Stimulated activated CD4-positive, alpha-beta T cell treated with anti-CD3 and anti-CD28 coated beads, Interleukin-12 subunit alpha, Interleukin-12 subunit beta, amount 100 ng/mL, for 4 hours (primary cell): ENCODE measurements at places on chromosomes 1 and 21.

GRCh38 chr1:28314547-28314941 is 14.3 kb upstream of the MED18 start:
- DNase-seq = no peak

DNA sequence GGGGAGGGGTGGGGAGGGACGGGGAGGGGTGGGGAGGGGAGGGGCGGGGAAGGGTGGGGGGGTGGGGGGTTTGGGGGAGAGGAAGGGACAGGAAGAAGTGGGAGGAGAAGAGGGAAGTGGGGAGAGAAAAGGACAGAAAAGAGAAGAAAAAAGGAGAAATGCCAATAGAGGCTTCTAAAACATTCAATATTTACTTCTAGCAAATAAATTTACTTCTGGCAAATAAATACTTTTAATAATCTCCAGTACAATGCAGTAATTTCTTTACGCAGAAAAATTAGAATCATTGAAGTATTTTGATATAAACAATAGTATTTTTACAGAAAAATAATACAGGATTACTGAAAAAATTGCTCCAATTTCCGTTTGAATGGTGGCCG is 9.4 kb upstream of the GPR161 start:
- no peak for DNase-seq

GRCh38 chr1:27603309-27603680 is 649 bp downstream of the AHDC1 start:
- DNase-seq = no peak

- DNase-seq = no peak
These were observed 500.7 kb upstream of the NFIA start for GRCh38 chr1:60581455-60582220.

GRCh38 chr1:222048094-222048595 is 306.3 kb upstream of the DUSP10 start:
- no peak for DNase-seq

DNA sequence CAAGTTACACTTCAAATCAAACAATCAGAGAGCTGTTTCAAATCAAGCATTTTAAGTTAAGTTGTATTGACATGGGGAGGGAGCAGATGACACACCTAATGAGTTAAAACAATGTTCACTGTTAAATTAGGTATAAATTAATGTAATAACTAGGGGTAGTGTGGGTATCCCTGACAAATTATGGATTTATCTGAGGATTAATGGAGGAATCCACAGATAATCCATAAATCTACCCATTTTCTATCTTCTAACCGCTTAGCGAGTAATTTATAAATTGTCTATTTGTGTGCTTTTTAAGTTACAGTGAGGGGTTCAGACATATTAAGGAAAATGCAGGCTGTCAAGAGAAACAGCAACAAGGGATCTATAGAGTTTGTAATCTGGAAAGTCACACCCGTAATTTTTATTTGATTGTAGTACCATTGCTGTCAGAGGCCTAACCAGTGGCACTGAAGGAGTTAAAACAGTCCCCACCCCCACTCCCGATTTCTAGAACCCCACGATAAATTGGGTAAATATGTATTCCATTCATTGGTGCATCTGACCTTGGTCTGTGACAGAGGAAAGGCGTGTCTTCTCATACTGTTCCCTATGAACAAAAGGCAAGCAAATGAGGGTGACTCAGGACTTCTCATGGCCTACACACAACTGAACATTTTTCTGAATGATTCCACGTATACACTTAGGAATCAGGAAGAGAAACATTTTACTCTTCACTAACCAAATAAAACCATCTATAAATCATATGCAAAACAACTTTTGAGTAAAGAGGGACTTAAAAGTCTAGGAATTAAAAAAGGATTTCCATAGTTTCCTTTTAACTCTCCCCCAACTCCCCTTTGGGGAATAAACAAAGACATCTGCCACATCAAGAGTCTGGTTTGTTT is 7.4 kb downstream of the IRF2BP2 start:
- no peak for DNase-seq

GRCh38 chr1:238779716-238780115 is 606.7 kb upstream of the CHRM3 start:
- DNase-seq = no peak

DNA sequence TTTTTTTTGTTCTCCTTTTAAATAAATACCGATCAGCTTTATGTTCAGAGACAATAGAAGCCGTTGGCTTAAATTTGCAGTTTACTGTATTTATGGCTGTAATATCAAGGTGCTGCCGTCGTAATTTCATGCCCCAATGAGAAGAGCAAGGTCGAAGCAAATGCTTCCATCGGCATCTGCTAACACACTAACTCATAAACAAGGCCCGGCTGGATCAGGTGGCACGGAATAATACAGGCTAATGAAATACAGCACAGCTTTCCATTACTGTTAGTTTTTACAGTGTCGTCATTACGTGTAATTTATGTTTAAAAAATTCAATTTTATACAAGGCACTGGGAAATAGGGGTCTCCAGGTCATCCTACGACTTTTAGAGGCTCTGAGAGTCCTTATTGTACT is 119.0 kb downstream of the PEX14 start:
- DNase-seq = no peak

- DNase-seq = no peak
These were observed 155.8 kb downstream of the NTMT2 start for GRCh38 chr1:170301596-170301995.

DNA sequence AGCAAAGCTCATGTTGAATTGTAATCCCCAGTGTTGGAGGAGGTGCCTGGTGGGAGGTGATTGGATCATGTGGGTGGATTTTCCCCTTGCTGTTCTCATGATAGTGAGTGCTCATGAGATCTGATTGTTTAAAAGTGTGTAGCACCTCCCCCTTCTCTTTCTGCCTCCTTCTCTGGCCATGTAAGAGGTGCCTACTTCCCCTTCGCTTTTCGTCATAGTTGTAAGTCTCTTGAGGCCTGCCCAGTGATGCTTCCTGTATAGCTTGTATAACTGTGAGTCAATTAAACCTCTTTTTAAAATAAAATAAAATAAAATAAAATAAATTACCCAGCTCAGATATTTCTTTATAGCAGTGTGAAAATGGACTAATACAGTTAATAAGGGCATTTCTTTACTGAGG is 1025.7 kb downstream of the PLA2G4A start:
- no peak for DNase-seq

- DNase-seq = no peak
These were observed 113.1 kb upstream of the RGS18 start for GRCh38 chr1:192045131-192045530.

GRCh38 chr1:109630081-109630897 is 10.7 kb downstream of the AMPD2 start:
- peak; percentile 49 for DNase-seq

DNA sequence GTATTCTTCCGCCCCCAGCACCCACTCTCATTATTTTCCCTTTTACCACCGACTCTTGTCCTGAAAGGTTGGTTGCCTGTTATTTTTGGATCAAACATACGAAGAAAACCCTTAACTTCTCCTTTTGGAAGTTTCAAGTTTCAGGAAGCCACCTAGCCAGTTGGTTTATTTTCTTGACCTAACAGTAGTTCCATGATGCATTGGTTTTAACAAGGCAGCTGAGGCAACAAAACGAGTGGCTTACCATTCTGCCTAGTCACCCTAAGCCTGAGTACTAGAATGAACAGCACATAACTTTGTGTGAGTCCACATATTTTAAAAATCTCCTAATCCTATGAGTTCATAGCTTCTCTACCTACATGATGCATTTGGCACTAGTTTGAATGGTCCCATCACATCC is 28.9 kb downstream of the OLFM3 start:
- DNase-seq = no peak

GRCh38 chr1:214009423-214010196 is 21.8 kb downstream of the PROX1 start:
- DNase-seq = no peak

DNA sequence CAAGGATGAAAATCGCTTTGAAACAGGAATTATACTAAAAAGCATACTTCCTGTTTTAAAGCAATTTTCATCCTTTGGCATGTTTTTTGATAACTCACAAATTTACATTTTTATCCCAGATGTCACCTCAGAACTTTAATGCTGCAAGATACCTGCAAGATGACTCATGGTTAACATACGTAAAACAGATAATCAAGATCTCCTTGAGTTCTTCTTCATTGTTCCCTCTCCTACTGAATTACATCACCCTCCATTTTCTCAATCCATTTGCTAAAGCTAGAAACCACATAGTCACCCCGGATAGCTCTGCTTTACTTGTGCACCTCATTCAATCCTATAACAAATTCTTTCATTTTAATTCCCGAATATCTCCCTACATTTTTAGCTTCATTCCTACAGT is 1114.2 kb downstream of the PLA2G4A start:
- DNase-seq = no peak

- no peak for DNase-seq
These were observed 6.4 kb downstream of the CLCA2 start for GRCh38 chr1:86430376-86430775.

DNA sequence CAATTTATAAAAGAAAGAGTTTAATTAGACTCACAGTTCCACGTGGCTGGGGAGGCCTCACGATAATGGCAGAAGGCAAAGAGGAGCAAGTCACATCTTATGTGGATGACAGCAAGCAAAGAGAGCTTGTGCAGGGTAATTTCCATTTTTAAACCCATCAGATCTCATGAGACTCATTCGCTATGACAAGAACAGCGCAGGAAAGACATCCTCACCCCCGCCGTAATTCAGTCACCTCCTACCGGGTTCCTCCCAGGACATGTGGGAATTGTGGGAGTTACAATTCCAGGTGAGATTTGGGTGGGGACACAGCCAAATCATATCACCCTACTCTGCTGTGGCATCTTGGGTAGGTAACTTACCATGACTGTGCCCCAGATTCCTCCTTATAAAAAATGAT is 79.8 kb downstream of the AK5 start:
- no peak for DNase-seq

DNA sequence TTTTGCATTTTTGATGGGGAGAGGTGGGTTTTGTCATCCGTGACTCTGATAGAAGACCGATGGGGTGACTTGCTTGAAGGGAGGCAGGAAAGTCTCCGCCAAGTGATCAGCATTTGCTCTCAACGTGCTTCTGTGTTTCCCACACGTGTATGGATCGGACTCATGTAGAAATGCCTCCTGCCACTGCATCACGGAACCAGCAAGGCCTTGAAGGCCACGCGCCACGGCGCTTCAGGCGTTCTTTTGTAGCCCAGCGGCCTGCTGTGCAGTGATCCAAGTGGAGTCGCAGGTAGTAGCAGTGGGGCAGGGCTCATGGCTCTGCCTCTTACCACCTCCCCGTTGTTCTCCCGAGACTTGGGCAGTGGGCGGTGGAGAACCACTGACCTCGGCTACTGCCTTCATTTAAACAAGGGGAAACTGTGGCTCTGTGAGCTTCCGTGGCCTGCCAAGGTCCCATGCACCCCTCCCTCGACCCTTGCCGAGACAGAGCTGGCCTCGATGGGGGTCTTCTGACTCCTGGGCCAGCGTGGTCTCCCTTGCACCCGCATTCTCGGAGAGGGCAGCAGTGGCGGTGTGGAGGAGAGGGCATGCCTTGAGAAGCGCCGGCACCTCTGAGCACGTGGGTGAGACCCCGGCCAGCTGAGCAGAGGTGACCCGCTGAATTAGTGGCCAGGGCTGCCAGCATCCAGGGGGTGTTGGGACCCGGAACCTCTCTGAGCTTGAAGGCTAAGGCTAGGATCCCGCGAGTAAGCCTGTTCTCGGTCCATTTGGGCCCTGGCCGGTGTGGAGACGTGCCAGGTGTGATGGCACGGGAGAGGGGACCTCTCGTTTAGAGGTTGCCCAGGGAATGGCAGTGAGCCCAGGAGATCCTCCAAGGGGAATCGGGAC is 46.1 kb upstream of the ABCG1 start:
- no peak for DNase-seq

DNA sequence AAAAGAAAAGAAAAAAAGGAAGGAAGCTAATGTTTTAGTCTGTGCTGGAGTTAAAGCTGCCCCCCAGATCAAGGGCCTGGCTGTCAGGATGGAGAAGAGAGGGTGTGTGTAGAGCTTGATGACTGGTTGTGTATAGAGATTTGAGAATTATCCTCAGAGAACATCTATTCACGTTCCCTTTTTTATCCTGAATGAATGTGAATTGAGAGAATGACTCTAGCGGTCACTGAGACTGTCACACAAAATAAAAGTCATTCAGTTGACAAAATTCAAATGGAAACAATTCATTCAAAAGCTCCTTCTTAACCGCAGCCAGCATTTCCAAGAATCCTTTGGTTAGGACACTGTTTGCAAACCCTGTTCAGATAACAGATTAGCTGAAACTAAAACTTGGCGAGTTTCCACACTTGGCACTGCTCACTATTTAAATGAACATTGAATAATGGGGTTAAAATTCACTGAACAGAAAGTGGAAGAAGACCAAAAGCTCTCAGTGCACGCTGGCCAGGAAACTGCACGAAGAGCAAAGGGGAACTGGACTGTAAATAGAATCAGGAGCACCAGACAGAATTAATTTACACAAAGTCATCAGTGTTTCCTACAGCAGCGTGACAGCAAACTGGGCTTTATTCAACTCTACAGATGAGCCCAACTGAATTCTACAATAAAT is 13.6 kb upstream of the FAM89A start:
- no peak for DNase-seq

- DNase-seq = no peak
These were observed 52.3 kb downstream of the PAPPA2 start for GRCh38 chr1:176515310-176515709.

DNA sequence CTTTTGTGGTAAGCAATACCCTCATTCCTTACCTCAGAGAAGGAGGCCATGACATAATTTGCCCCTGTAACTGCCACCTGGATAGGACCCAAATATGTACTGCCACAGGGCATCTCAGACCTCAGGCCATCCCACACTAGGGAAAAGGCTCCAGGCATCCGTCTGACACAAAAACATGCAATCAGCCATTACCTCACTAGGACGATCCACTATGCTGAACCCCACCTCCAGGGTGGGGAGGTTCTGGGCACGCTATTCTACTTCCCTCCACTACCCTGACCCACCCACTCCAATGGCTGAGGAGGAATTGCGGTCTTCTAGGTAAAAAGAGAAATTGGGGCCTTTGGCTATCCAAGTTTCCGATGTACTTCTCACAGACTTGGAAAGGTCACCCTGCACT is 53.6 kb downstream of the ERI3 start:
- no peak for DNase-seq

DNA sequence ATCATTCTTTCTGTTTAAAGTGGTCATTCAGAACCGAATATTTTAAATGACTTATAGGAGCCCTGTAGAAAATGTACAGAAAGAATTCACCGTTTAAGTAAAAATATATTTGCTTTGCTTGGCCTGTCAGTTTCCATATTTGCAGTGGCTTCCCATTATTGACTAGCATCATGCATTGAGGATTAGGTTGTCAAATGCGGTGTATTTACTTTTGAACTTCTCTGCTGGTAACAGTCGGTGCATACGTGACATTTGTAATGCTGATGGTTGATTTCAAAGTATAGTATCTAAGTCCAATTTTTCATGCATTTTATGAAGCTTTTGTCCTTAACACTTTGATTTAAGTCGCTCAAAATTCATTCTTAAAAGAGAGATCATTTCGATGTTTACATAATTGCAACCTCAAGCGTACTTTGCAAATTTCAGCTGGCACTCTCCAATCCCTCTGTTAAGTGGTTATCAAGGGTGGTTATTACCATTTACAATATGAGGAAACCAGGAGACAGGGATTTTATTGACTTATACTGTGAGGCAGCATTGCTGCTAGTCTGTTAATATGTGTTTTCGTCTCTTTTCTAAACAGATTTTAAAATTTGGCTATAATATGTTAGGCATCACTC is 201.6 kb downstream of the SDCCAG8 start:
- no peak for DNase-seq

- DNase-seq = no peak
These were observed 67.3 kb downstream of the GADD45A start for GRCh38 chr1:67752306-67752705.
